Activated CD8-positive, alpha-beta T cell treated with anti-CD3 and anti-CD28 coated beads for 36 hours (primary cell): ENCODE measurements at places on chromosomes 11 and 22. TPM values are rescaled to one million over a fixed set of nuclear protein-coding genes. Genes with fewer than 3 reads are reported as not detected.

The RFPL1 gene
- total RNA-seq: not detected

The HOATZ gene
- not detected for total RNA-seq

The MIF gene
- 1,525 TPM for total RNA-seq

The NNMT gene
- total RNA-seq: not detected

The SYT9 gene
- total RNA-seq: not detected

- no peaks in the 10 kb centered on the region for H3K36me3 ChIP-seq
- no peaks in the 10 kb centered on the region for H3K4me1 ChIP-seq
- H3K27ac ChIP-seq: no peak overlapping the region
- no peak for DNase-seq
Measured at GRCh38 chr11:44351898-44352498, 42.1 kb upstream of the ALX4 start.

DNA sequence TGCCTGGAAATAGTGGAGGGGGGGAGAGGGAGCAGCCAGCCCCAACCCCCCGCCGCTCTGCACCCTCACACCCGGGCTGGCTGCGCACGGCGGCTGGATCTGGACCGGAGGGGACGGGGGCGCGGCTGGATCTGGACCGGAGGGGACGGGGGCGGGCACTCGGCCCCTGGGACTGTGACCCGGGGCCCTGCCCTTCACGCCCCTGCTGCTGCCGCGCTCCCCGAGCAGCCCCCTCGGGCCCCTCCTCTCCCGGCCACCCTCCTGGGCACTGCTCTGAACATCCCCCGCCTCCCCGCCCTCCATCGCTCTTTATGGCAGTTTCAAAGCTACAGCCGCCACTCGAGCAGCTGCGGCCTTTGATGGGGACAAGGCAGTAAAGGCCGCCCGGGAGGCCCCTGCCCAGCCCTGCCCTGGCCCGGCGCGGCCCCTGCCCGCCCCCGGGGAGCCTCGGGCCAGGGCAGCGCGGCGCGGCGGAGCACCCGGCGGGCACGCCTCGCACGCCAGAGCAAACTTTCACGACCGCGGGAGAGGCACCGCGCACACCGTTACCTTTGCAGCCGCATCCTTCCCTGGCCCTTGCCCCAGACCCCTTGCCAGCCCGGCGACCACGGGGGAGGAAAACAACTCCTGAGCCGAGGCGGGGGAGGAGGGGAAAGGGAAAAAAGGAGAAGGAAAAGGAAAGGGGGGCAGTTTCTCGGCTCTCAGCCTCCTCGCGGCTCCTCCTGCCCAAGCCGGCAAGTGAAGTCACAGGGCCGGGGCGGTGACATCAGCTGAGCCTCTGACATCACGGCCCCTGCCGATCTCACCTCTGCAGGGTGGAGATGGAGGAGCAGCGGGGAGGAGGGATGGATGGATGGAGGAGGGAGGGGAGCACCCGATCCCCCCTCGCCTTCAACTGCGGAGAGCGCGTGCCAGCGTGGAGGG lies 13.1 kb upstream of the TCF20 start:
- H3K27ac ChIP-seq: no peak overlapping the region
- H3K27me3 ChIP-seq: peaks cover 16% of the 10 kb centered on the region
- H3K4me3 ChIP-seq: peak overlapping the region; percentile 62
- H3K4me1 ChIP-seq: peaks cover 18% of the 10 kb centered on the region
- peak; percentile 71 for DNase-seq

GRCh38 chr11:128198216-128198772 lies 389.1 kb downstream of the ETS1 start:
- H3K4me1 ChIP-seq: peaks cover 35% of the 10 kb centered on the region
- H3K27me3 ChIP-seq: no peaks in the 10 kb centered on the region
- H3K36me3 ChIP-seq: no peaks in the 10 kb centered on the region
- no peak for DNase-seq
- H3K4me3 ChIP-seq: no peak overlapping the region

DNA sequence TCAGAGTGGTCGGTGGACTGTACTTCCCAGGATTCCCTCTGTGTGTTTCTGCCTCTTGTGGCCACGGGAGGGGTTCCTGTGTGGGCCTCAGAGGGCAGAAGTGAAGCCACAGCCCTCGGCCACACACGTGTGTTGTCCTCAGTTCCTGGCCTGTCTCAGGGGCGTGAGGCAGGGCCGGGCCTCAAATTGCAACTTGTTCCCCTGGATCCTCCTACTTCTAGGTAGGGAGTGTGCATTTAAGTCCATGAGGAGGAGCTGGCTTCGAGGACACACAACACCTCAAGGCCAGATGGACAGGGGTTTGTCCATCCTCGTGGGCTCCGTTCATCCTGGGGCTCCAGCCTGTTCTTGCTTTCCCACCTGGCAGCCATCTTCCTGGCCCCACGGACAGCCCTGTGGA lies 573.0 kb downstream of the TBC1D22A start:
- H3K4me3 ChIP-seq: no peak overlapping the region
- no peaks in the 10 kb centered on the region for H3K27me3 ChIP-seq
- H3K36me3 ChIP-seq: no peaks in the 10 kb centered on the region

DNA sequence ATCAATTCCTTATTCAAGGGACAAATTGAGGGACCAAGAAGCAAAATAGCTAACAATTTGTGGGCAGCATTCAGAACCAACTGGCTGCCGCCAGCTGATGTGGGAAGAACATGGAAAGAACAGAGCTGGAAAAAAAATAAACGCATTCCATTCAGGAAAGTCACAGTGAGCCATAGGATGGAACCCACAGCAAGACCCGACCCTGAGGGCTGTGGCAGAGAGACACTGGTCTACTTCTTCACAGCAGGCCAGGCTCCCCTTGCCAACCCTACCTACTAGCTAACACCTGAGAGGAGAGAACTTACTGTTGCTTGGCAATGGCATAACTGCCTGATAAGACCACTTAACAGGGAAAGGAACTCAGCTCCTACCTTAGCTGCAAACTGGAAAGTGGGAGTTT lies 123.5 kb upstream of the APOA1 start:
- no peak overlapping the region for H3K4me3 ChIP-seq
- H3K36me3 ChIP-seq: peaks cover 6% of the 10 kb centered on the region
- H3K27me3 ChIP-seq: no peaks in the 10 kb centered on the region
- DNase-seq: no peak

DNA sequence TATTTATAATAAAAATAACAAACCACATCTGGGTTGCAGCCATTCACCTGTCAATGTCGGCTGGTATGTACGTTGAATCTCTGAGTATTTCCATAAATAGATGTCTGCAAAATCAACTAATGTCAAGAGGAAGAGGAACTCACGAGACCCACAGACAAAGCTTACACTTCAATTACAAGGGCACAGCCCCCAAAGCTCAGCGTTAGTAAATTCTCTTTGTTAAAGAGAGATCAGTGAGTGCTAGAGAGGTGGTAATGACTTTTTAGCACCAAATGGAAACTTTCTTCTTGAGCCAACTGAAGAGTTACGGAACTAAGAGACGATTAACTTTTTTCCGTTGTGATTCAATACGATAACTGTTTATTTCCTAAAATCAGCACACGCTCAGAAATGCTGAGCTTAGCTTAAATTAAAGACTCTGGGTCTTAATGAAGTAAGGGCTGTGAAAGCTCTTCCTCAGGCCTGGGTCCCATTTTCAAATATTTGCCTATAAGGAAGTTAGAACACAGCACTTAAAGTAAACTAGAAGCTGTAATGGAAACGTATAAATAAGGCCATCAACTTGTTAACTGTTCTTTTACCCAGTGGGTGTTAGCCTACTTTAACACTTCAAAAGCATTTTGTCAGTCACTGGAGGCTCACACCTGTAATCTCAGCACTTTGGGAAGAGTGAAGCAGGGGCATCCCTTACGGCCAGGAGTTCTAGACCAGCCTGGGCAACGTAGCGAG lies 22.8 kb upstream of the TFIP11 start:
- DNase-seq: no peak
- H3K27ac ChIP-seq: peak overlapping the region; percentile 79
- H3K27me3 ChIP-seq: no peaks in the 10 kb centered on the region
- peaks cover 43% of the 10 kb centered on the region for H3K4me1 ChIP-seq
- H3K4me3 ChIP-seq: no peak overlapping the region

DNA sequence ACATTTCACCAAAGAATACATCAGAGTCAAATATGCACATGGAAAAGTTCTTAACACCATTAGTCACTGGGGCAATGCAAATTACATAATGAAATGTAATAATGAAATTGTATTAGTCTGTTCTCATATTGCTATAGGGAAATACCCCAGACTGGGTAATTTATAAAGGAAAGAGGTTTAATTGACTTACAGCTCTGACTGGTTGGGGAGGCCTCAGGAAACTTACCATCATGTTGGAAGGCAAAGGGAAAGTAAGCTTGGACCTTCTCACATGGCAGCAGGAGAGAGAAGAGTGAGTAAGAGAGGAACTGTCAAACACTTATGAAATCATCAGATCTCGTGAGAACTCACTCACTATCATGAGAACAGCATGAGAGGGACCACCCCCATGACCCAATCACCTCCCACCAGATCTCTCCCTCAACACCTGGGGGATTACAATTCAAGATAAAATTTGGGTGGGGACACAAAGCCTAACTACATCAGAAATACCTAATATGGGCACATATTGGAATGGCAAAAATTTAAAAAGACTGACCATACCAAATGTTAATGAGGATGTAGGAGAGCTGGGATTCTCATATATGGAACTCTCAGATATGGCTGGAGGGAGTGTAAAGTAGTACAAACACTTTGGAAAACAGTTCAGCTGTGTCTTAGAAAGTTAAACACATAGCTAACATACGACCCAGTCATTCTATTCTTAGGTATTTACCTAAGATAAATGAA lies 65.1 kb upstream of the CD44 start:
- H3K36me3 ChIP-seq: peaks cover 18% of the 10 kb centered on the region
- peak; percentile 45 for DNase-seq
- H3K4me3 ChIP-seq: no peak overlapping the region
- peak overlapping the region; percentile 58 for H3K27ac ChIP-seq
- peaks cover 61% of the 10 kb centered on the region for H3K4me1 ChIP-seq
- H3K27me3 ChIP-seq: no peaks in the 10 kb centered on the region
